ENCODE measurements at places on chromosomes 16 and 17.

DNA sequence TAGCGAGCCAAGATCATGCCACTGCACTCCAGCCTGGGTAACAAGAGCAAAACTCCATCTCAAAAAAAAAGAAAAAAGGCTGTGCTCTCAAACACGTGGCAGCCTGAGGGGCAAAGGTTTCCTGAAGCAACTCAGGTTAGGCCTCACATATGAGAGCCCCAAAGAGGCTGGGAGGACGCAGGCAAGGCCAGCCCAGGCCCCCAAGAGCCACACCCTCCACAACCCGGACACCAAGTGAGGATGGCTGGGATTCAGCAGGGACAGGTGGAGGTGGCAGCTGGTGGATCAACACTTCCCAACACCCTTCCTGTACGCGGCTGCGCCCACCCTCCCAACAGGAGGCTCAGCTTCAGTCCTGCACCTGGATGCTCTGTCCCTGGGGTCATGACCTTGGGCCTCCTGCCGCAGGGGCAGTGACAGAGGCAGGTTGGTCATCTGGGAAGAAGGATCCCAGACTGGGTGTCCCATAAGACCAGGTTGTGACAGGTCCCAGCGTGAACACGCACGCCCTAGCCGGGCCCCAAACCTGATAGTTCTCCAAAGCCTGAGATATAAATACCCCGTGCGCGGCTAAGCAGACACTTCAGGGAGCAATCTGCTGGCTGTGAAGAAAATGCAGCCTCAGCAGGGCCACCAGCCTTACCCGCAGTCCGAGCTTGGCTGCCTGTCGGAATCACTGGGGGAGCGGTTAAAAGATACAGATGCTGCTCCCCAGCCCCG lies 78.1 kb downstream of the TIMM22 start:
- no peak for DNase-seq

GRCh38 chr17:57125406-57125805 lies 40.4 kb downstream of the AKAP1 start:
- DNase-seq = no peak

DNA sequence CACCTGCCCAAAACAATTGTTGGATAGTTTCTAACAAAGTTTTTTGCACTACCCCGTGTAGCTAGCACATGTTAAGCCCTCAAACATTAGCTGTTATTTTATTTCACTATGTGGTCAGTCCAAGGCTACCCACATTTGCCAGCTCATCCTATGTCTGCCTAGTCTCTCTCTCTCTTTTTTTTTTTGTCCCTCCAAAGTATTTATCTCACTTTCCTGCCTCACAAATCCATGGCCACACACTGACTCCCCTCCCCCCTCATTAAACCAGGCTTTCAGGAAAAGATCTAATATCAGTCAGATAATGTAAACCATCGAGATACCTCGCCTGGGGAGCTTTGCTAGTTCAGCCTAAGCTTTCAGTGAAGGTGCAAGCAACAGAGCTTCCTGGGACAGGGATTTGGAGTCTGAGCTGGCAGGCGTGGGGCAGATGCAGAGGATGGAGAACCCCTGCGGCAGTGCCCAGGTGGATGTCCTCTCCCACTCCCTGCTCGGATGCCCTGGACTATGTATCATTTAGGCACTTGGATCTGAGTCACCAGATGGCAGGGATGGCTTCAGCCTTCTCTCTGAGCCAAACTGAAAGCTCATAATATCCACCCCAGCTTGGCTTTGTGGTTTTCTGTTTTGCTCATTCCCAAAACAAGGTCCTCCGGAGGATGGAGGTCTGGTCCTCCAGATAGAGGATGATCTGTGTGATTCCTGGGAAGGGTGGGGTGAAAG lies 73.7 kb upstream of the FOXF1 start:
- DNase-seq = no peak

DNA sequence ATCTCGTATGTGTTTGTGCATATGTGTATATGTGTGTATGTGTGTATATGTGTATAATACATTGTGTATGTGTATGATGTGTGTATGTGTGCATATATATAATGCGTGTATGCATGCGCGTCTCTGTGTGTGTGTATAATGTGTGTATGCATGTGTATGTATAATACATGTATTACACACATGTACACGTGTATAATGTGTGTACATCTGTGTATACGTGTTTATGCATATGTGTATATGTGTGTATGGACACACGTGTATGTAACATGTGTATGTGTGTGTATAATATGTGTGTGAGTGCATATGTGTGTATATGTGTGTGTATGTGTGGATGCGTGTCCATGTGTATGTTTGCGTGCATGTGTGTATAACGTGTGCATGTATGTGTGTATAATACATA lies 433.7 kb upstream of the RBFOX1 start:
- no peak for DNase-seq

GRCh38 chr17:8986295-8986694 lies 20.8 kb upstream of the PIK3R5 start:
- DNase-seq = no peak

DNA sequence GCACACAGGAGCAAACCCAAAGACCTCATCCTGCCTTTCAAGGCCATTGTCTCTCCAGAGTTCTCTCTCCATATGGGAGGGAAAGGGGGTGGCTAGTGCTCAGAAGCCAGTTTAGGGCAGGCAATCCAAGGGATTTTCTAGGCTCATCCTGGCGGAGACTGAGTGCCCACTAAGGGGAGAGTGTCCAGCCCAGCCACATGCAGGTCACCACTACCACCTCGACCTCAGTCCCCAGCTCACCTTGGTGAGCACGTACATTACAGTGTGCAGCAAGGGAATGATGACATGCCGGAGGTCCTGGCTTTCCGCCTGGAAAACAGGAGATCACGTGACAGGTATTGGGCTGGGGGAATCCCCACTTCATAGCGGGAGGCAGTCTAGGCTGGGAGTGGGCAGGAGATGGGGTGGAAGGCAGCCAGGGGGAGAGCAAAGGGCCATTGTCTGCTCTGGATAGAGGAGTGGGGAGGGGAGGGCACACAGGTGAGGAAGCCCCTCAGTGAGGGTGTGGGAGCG lies 29.9 kb downstream of the PIK3R6 start:
- no peak for DNase-seq

DNA sequence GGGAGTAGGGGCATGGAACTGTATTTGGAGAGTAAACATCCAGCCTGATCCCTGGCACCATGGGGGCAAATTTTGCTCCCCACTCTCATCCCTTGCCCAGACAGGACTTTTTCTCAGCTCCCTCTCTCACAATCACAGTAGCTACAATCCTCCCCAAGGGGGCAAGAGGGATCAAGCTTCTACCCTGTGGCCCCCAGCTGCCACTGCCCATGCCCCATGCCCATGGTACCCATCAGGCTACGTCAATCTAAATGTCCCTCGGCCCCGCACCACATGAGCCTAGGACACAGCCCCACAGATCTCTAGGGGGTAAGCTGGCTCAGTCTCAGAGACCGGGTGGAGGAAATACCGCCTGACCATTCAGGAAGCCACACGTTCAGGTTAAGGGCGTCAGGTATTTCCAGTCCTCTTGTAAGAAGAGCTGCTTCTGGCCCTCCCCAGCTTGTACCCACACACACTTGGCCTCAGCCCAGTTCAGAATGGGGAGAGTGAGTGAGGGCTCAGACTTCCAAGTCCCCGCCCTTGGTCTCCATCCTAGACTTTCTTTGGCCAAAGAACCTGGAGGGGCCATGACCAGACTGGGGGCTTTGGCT lies 1.8 kb downstream of the CACNB1 start:
- DNase-seq = no peak

Data from stimulated activated CD4-positive, alpha-beta T cell treated with anti-CD3 and anti-CD28 coated beads, TNF-alpha, amount 100 ng/mL, for 24 hours (primary cell).